ENCODE measurements at places on chromosomes 1 and 21. TPM values are rescaled to one million over a fixed set of nuclear protein-coding genes. Genes with fewer than 3 reads are reported as not detected.

The TAS1R1 gene
- not detected for polyA plus RNA-seq

The PRAMEF9 gene
- not detected for polyA plus RNA-seq

The OR2AK2 gene
- 0.07 TPM for polyA plus RNA-seq

The MMEL1 gene
- 5.0 TPM for polyA plus RNA-seq

The S100A1 gene
- polyA plus RNA-seq = 4.4 TPM

The LCE2C gene
- polyA plus RNA-seq = not detected

The KCNE2 gene
- polyA plus RNA-seq = not detected

GRCh38 chr1:50112193-50112592, 3.5 kb downstream of the ELAVL4 start:
- H3K36me3 ChIP-seq = no peaks in the 10 kb centered on the region
- H3K4me1 ChIP-seq = peaks cover 17% of the 10 kb centered on the region
- H3K4me3 ChIP-seq = no peak overlapping the region
- no peak for DNase-seq

GRCh38 chr1:195806060-195806459, 802.2 kb downstream of the KCNT2 start:
- no peak overlapping the region for H3K27ac ChIP-seq
- H3K36me3 ChIP-seq = no peaks in the 10 kb centered on the region
- no peak overlapping the region for H3K4me3 ChIP-seq
- no peak for DNase-seq

DNA sequence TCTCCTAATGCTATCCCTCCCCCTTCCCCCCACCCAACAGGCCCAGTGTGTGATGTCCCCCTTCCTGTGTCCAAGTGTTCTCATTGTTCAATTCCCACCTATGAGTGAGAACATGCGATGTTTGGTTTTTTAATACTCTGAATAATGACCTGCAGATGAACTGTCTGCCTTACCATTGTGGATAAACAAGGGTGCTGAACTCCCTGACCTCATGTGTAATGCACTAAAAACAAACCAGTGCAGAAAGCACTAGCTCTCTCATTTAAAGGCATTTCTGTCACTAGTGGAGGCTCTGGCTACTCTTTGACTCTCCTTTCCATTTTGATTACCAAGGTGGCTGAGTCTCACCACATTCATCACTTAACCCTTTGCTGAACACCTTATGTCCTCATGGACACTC, 23.1 kb upstream of the TRAF3IP3 start:
- peaks cover 5% of the 10 kb centered on the region for H3K4me1 ChIP-seq
- no peak for DNase-seq
- H3K36me3 ChIP-seq = no peaks in the 10 kb centered on the region
- H3K4me3 ChIP-seq = no peak overlapping the region
- H3K27me3 ChIP-seq = no peaks in the 10 kb centered on the region

DNA sequence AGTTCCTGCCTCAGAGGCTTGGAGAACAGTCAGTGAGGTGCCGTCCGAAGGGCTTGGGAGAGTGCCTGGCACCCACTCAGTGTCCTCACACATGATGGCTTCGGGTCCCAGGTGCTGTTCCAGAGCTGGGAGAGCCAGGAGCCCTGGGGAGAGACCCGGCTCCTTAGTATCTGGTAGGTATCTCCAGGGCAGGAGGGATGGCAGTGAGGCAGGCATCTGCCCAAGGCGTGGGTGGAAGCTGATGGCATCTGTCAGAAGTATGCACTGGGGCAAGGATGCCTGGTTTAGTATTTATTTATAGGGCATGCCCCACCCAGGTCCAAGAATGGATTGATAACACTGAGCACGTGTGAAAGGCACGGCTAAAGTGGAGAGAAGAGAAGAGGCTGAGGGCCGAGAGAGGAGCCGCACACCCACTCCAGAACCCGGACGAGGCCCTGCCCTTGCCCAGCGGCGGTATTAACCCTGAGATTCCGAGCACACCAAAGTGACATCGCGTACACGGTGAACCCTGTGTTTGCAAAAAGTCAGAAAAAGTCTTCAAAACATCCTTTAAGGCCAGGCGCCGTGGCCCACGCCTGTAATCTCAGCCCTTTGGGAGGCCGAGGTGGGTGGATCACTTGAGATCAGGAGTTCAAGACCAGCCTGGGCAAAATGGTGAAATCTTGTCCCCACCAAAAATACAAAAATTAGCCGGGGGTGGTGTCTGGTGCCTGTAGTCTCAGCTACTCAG, 2.4 kb downstream of the TP73 start:
- H3K36me3 ChIP-seq = no peaks in the 10 kb centered on the region
- H3K4me1 ChIP-seq = peaks cover 29% of the 10 kb centered on the region
- no peak overlapping the region for H3K27ac ChIP-seq
- no peak overlapping the region for H3K4me3 ChIP-seq
- DNase-seq = no peak
- peaks cover 71% of the 10 kb centered on the region for H3K27me3 ChIP-seq

DNA sequence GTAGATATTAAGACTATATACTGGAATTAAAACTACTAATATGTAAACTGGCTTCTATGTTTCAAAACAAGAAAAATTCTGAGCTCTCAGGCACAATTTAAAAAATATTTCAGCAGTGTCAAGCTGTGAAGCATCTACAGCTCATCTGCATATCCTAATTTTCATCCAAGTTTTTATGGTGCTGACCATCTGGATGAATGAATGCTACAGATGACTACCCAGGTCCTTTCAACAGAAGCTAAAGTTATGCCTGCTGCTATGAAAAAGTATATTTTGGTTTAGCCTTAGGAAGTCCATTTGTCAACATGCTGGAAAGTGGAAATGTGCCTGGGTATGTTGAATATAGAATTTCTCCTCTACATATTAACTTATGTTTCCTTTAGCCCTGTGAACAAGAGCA, 206.9 kb downstream of the NEGR1 start:
- H3K4me3 ChIP-seq = no peak overlapping the region
- no peaks in the 10 kb centered on the region for H3K36me3 ChIP-seq
- DNase-seq = no peak
- no peaks in the 10 kb centered on the region for H3K27me3 ChIP-seq
- H3K27ac ChIP-seq = no peak overlapping the region

- no peak overlapping the region for H3K4me3 ChIP-seq
- no peak overlapping the region for H3K27ac ChIP-seq
- no peaks in the 10 kb centered on the region for H3K27me3 ChIP-seq
- H3K36me3 ChIP-seq = no peaks in the 10 kb centered on the region
- peaks cover 19% of the 10 kb centered on the region for H3K4me1 ChIP-seq
Measured at GRCh38 chr1:32126770-32127169, 18.9 kb downstream of the KPNA6 start.
